Left ventricle myocardium inferior (tissue), 1 donor: ENCODE measurements at places on chromosomes 7 and 10.
A peak's percentile ranks its signal among the peaks of the same experiment; 100 is the strongest.

- no peak for DNase-seq
Measured at GRCh38 chr7:95454438-95455045, 19.7 kb upstream of the PON2 start.

GRCh38 chr7:29278337-29279069 lies 83.9 kb downstream of the CHN2 start:
- no peak for DNase-seq

DNA sequence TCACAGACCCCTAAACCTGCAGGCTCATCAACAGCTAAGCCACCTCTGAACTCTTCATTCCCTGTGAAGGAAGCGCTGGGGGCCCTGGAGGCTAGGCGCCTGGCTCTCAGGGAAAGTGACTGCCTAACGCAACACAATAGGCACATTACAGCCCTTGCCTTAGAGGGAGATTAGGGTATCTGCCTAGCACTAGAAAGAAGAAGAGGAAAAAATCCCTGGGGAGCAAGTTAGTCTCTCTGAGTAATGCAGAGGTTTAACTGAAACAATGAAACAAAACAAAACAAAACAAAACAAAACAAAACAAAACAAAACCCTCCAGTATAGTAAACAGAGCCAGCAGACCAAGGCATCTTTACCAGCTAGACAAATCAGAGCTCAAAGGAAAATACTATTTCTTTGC lies 2.6 kb downstream of the ZNF777 start:
- no peak for DNase-seq

GRCh38 chr7:50455658-50456057 lies 5.5 kb upstream of the FIGNL1 start:
- no peak for DNase-seq

DNA sequence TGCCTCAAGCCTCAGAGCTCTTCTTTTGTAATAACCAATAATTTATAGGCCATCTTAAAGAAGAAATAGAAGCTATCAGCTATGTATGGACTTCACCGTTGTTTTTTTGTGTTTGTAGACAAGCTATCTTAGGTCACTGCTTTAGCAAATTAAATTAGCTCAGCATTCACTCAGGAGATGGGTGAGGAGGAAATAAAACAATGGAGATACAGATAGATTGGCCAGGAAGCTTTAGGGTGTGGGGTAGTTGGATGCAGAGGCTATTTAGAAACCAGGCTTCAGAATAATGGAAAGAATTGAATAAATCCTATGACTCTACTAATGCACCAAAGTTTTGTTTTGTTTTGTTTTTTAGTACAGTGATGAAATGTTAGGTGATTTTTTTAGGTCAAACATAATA lies 66.1 kb downstream of the MDFIC start:
- no peak for DNase-seq

GRCh38 chr10:13308096-13308495 lies 8.2 kb upstream of the PHYH start:
- no peak for DNase-seq

DNA sequence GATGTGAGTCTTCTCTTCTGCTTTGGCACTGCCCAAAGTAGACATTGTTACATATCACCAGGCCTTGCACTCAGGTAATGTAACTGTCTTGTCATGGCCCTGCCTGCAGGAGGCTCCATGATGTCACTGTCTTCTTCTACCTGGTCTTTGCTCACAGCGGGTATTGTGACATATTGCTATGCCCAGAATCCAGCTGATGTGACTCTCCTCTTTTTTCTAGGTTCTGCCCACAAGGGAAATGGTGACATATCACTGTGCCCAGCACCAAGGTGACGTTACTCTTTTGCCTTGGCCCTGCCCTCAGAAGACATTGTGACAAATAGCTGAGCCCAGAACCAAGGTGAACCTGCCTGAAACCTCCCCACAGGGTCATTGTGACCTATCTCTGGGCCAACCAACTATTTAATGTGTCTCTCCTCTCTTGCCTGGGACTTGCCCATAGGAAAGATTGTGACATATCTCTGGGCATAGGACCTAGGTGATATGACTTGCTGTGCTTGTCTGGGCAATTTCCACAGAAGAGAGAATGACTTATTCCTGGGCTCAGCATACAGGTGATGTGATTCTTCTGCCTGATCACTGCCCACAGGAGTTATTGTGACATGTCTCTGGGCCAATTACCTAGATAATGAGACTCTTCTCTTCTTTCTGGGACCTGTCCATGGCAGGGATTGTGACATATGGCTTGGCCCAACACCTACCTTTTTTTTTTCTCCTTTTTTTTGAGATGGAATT lies 26.5 kb upstream of the ZNF107 start:
- DNase-seq = no peak

DNA sequence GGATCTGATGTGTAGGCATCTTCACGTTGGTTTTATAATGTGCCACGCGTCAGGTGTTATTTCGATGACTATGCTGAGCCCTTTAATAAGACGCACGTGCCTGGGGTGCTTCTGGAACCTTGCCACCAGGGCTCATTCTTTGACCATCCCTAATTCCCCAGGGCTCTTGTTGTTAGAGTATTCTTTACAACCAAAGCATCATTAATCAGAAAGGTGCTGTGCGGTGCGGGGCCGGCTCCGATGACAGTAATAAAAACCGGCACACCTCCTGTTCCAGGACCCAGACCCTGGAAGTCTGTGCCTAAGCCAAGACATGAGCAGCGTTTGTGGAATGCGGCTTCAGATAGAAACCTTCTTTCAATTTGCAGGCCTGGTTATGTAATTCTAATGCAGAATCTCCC lies 58.4 kb downstream of the MGMT start:
- no peak for DNase-seq

DNA sequence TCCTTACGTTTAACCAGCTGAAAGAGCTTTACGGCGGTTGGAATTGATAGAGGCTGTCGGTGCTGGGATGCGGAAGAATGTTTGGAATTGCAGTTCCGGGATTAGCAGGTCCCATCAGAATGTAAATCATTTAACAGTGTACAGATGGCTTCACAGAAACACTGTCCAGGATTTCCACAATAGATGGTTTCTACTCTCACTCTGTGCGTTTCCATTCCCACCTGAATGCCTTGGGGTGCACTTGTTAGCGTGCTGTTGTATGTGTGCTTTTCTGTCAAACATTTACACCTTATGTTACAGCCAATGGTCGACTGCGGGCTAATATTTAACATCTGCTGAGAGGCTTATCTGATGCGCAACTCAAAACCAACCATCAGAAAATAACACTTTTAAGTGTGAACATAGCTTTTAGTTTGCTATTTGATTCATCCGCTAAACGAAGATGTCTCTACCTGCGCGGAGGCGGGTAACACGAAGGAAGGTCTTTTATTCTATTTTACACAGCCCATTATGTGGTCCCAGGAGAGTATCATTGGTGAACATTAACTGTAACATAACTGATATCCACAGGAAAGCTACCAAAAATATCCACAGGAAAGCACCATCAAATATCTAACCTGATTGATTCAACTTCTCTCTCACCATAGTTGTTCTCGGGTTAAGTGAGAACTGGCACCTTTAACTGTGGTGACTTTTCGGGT lies 179.0 kb downstream of the PRPF18 start:
- DNase-seq = no peak

- no peak for DNase-seq
Measured at GRCh38 chr7:1897076-1897860, 227.2 kb downstream of the ELFN1 start.

DNA sequence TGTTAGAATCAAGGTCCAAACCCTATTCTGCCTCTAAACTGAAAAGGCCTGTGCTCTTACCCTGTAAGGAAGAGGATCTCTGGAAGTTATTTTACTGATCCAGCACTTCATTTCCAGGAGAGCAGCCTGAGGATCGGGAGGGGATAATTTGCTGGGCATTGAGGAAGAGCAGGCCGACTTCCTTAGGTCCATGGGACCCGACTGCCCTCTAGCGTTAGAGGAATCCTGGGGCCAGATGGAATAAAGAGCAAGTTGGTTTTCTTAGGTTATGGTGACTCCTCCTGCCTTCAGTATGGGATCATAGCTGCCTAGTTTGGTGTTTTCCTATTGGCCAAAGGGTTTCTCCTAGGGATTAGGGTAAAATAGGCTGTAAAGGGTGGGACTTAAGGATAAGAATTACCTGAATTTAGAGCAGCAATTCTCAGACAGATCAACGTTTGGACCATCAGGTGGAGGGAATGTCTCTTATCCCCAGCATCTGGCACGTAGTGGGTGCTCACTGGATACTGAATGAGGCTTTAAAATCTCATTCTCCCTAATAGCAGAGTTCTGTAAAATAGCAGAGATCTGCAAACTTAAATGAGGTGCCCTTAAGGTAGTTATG lies 40.0 kb upstream of the SORBS1 start:
- peak; percentile 71 for DNase-seq

GRCh38 chr10:80476685-80477084 lies 22.6 kb downstream of the TSPAN14 start:
- no peak for DNase-seq

DNA sequence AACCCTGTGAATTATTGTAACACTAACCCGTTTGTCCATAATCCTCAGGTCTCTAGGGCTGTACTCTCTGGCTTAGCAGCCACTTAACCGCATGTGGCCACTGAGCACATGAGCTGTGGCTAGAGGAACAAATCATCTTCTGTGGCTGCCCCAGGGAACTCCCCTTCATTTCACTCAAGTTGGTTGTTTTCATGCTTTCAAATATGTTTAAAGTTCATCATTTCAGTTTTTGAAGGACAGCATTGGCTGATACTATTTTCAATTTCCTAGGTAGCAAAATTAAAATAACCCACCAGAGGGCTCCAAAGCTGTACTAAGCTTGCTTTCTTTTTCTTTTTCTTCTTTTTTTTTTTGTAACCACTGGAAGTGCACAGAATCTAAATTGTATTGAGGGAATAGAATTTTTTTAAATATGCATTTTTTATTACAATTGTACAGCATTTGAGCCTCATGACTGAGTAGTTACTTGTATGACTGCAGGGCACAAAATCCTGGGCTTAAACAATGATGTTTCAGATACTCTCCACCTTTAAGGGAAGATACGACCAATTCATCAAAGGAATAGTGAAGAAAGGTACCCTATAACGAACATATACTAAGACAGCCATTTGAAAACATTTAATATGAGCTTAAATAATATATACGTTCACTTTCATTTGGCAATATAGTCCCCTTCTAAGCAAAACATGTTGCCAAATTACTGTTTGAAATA lies 38.6 kb downstream of the MRC1 start:
- no peak for DNase-seq

GRCh38 chr7:126535176-126535575 lies 717.6 kb downstream of the GRM8 start:
- DNase-seq = no peak

GRCh38 chr10:30284865-30285594 lies 64.0 kb downstream of the MTPAP start:
- no peak for DNase-seq

DNA sequence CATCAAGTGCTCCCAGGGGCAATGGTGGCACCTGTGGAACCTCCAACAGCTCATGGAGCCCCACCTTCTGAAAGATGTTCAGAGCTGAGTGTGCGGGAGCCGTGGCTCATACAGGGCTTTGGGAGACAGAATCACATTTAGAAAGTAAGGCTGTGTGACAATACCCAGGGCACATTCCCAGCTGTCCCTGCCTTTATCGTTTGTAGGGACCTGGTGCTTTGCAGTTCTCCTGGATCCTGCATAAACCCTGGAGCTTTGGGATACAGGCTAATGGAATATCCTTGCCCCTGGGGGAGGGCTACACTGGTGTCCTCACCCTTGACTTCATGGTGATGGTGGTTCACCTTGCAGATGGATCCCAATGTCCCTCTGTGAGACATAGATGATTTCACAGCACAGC lies 134.8 kb upstream of the LAMB4 start:
- no peak for DNase-seq
